ENCODE measurements at places on chromosomes 13 and 19.

DNA sequence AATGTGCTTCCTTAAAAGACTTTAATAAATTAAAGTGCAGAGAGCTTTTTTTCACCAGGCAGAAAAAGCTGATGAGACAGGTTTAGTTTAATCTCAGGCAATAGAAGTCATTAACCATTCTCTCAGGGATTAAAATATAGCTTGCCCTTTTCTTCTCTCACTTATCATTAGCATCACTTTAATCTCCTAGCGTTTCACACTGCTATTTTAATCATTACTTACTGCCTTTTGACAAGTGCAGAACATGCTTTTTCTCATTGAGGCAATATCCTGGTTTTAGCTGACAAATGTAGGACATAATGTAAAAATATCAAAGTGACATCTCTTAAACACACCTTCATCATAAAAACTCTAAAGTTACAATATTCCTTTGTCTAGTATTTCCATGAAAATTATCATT, 94.6 kb downstream of the DACH1 start:
- DNase-seq = no peak

GRCh38 chr13:41847216-41847615, 113.7 kb downstream of the VWA8 start:
- peak; percentile 19 for DNase-seq

DNA sequence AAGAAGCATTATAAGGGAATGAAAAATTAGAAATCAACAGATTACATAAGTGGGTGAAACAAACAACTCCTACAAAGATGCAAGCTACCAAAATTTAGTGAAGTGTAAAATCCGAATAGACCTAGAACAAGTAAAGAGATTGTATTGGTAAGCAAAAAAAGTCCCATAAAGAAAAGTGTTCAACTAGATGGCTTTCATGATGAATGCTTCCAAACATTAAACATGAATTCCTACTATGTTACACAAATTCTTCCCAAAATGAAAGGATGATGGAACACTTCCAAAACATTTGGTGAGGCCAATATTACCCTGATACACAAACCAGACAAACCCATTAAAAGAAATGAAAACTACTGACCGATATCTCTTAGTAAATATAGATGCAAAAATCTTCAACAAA, 139.0 kb downstream of the GPC5 start:
- DNase-seq = no peak

DNA sequence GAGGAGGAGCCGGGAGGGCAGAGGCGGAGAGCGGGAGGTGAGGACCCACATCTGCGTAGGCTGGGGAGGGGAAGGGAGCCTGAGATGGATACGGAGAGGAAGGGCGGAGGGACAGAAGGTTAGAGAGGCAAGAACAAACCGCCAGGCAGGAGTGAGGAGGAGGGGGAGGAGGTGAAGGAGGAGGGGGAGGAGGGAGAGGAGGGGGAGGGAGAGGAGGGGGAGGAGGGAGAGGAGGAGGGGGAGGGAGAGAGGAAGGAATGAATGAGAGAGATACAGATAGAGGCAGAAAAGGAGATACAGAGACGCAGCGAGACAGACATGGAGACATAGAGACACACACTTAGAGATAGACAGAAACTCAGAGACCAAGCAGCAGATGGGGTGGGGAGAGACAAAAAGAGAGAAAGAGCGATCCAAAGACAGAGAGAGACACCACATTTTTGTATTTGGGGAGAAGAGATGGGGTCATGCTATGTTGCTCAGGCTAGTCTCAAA, 782 bp upstream of the CA11 start:
- no peak for DNase-seq

- DNase-seq = no peak
Observed at GRCh38 chr13:25192936-25193335, 20.8 kb upstream of the AMER2 start.

All from fibroblast of villous mesenchyme (primary cell).